ENCODE measurements at places on chromosomes 6 and 20.

- no peak for DNase-seq
These were observed 39.4 kb downstream of the TFAP2A start for GRCh38 chr6:10375391-10375969.

DNA sequence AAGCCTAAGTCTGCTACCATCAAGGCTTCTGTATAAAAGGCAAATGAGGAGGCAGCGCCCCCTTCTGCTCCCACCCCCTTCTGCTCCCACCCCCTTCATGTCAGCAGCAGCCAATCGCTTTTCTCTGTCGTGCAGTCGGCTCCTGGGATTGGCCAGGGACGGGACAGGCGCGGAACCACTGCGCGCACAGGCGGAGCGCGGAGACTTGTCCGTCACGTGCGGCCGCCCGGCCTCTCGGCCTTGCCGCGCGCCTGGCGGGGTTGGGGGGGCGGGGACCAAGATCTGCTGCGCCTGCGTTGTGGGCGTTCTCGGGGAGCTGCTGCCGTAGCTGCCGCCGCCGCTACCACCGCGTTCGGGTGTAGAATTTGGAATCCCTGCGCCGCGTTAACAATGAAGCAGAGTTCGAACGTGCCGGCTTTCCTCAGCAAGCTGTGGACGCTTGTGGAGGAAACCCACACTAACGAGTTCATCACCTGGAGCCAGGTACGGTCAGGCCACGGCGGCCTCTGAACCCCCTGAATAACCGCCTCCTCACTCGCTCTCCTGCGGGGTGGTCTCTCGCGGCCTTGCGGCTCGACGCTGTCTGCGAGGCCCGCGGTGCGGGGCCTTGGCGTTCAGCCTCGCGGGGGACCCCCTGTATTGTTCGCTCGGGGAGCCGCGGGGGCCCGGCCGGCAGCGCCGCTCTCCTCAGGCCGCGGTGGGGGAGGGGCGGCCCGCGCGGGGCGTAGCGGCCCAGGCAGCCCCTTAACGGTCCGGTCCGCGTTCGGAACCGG, at the start of gene HSF2:
Gene HSF2, plus strand, starts transcription at position 305 of the 773 bp plus-strand sequence. Its CDS starts 86 bp downstream, at position 391.
- peak; percentile 92 for DNase-seq

DNA sequence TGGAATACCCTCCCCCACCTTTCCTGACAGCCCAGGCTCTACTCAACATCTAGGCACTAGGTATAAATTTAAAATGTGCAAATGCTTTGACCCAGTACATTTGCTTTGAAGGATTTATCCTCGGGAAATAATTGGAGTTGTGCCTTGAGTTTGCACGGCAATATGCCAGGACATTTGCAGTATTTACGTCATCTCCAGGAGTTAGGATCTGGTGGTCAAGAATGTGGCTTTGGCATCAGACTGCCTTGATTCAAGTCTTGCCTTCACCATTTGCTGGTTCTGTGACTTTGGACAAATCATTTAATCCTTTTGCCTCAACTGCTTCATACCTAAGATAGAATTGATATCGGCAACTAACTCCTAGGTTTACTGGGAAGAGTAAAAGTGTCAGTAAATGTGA, 169.6 kb downstream of the PLCB1 start:
- DNase-seq = no peak

GRCh38 chr6:34152806-34153520, 7.1 kb upstream of the GRM4 start:
- no peak for DNase-seq

DNA sequence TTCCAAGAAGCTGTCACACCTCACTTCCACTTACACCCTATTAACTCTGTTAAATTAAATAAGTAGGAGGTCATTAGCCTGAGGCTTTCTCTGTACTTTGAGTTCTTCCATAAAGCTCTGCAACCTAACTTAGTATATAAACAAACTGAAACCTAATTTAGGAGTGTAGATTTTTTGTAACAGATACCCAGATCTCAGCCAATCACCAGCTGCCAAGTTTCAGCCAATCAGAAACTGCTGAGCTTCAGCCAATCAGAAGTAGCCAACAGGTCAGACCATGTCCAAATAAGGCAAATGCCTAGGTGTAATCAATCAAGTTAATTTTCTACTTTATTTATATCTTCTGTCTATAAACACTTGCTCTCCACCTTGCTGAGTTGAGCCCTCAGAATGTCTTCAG, 142.7 kb upstream of the SULF2 start:
- no peak for DNase-seq

DNA sequence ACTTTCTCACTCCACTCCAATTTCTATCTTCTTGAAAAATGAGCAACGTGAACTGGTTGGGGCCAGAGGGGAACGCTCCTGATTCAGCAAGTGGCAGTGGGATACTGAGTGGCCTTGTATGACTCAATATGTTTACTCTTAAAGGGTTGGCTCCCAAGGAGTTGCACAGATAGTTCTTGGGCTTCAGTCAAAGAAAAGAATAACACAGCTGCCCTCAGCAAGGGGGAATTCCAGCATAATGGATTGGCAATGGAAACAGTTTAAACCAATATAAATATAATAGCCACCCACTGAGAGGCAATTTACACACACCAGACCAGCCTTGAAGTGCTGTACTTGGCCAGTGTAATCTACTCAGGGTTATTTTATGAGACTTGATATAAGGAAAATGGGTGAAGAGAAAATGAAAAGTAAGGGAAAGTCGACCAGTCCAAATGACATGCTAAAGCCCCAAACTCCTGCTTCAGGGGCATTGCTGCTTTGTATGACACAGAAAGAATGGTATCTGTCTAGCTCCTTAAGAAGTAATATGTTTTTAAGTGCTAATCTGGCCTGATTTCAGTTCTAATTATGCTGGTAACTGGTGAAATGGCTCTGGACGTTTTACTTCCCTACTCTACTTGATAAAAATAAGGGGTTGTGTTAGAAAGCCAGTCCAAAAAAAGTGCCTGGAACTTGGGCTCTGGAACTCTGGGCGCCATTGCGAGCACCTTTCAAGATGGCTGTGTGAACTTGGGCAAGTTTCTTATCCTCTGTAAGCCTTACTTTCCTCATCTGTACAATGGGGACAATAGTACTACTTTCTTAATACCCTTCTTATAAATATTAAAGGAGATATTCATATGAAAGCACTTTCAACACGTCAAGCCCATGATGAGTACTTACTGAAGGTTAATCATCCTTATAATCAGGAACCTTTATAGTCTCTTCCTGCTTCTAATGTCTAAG, 712.9 kb upstream of the MAP3K7 start:
- peak; percentile 92 for DNase-seq

DNA sequence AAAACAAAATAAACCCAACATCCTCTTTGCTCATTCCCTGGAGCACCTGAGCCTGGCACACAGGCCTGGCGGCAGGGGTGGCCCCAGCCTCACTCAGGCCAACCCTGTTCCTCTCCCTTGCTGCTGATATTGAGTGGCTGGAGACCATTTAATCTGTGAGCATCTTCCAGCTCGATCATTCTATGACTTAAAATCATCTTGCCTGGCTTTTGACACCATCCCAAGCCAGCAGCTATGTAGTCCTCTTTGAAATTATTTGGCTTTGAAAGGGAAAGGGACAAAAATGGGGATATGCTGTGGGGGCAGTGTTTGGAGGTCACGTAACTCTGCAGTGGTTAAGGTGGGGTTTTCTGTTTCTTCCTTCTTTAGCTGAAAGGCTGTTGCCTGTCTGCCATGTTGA, 22.8 kb downstream of the EZR start:
- DNase-seq = no peak

DNA sequence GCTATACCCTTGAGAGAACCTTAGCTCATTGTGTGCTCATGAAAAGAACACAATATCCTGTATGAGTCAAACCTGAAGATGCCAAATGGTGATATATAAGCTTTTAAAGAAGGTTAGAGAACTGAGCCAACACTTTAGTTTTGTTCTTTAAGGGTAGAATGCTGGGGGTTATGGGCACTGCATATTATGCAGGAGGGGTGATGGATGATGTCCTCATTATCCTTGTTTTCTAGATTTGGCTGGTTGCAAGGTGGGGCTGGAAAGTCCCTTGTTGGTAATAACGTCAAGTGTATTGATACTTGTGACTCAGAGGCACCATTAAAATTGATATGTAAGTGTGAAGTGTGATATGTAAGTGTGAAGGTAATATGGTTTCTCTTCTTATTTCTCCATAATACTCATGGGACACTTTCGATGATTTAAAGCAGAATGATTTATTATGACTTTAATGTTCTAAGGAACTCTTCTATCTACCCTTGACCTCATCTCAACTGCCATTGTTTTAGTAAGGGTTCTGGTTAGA, 113.7 kb upstream of the DTNBP1 start:
- DNase-seq = no peak

- no peak for DNase-seq
These were observed 104.0 kb downstream of the EDN1 start for GRCh38 chr6:12394170-12394569.

GRCh38 chr20:50980071-50980681, 21.6 kb downstream of the MOCS3 start:
- DNase-seq = peak; percentile 92

DNA sequence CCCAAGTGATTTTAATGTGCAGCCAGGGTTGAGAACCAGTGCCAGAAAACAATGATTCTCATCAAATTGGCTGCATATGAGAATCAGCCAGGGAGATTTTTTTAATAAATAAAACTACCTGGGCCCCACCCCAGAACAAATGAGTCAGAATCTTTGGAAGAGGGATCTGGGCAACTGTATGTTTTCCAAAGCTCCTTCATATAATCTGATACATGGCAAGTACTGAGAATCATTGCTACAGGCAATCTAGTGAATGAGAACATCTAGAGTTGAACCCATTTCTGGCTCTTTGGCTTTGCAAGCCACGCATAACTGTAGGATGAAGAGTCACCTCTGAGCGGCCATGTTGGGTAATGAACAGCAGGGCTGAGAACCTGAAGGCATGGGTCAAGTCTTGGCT, 26.1 kb upstream of the DSP start:
- no peak for DNase-seq

- no peak for DNase-seq
These were observed 20.7 kb downstream of the COL19A1 start for GRCh38 chr6:69887026-69887425.

DNA sequence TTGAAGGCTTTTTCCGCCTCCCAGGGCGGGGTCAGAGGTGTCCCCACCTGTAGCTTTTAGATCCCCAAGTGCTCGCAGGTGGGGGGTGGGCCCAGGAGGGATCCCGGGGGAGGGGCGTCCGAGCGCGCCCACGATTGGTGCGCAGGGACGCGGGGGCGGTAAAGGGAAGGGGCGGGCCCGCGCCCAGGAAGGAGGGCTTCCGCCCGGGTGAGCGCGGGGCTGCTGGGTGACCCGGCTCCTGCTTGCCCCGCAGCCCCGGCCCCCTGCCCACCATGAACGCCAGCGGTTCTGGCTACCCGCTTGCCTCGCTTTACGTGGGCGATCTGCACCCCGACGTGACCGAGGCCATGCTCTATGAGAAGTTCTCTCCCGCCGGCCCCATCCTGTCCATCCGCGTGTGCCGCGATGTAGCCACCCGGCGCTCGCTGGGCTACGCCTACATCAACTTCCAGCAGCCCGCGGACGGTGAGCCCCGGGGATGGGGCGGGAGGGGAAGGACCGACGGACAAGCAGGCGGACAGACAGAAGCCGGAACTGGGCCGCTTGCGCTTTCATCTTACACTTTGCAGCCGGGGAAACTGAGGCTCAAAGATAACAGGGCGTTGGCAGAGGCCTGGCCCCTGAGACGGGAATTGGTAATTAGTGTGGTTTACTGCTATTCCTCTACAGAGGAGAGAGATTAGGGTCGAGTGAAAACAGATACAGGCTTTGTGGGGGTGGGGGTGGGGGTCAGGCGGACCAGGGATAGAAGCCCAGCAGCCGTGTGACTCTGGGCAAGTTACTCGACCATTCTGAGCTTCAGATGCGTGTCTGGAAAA, at the start of gene PABPC1L:
Gene PABPC1L, plus strand, starts transcription at position 189 of the 818 bp plus-strand sequence. Its CDS starts 84 bp downstream, at position 273.
- DNase-seq = peak; percentile 49

DNA sequence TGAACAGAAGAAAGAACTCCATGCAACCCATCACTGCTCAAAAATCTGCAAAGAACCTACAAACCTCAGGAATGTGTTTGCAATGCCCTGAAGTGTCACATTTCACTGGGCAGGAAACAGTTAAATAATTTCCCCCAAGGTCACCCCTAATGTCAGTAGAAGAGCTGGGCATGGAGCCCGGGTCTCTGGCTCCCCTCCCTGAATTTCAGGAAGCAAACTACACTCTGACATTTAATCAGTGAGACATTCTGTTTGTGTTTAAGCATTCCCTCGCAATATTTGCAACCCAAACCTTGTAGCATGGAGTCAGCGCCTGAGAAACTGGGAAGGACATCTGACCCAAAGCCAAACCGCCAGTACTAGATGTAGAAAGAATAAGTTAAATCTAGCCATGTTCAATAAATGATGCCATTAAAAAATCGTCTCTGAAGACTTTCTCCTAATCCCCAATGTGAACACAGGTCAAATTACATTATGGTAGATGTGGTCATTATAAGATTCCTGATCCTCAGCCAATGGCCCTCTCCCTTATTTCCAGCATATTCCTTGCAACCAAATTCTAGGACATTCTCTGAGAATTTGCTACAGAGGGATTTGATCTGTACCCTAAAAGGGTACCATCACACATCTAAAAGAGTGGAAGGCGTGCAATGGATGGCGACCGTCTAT, 91.2 kb upstream of the ADTRP start:
- peak; percentile 24 for DNase-seq

GRCh38 chr6:38492031-38492430, 147.7 kb downstream of the BTBD9 start:
- no peak for DNase-seq

DNA sequence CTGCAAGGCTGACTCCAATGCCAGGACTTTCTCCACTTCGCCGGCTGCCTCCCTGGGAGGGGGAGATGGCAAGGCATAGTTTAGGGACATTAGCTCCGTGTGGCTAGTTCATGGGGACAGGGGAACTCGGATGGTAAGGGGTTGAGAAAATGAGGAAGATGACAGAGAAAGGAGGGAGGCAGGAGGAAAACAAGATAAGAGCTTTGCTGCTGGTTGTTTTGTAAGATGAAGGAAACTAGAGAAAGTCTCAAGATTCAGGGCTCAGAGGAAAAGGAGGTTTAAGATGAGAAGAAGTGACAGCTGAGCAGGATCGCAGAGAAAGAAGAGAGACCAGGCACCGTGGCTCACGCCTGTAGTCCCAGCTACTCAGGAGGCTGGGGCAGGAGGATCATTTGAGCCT, 180.9 kb upstream of the RREB1 start:
- DNase-seq = no peak

- no peak for DNase-seq
These were observed 912 bp upstream of the DIDO1 start for GRCh38 chr20:62927128-62927705.

GRCh38 chr6:108652375-108652774, 91.7 kb downstream of the FOXO3 start:
- no peak for DNase-seq

- DNase-seq = no peak
These were observed 12.8 kb upstream of the MDFI start for GRCh38 chr6:41625442-41625841.

DNA sequence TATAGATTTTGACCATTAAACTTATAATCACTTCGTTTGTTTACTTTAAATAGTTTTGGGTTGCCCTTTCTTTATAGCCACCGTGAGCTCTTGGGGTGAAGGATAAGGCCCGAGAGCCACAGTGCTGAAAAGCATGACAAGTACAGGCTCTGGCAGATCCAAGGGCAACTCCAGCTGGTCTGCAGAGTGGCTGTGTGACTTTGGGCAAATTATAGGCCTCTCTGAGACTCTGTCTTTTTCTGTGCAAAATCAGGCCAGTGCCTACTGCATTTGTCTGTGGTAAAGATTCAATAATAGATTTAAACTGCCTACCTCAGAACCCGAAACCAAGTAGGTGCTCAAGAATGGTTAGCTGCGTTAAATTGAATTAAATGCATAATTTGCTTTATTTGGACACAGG, 511.3 kb downstream of the QKI start:
- no peak for DNase-seq

GRCh38 chr20:10758446-10758845, 84.6 kb upstream of the JAG1 start:
- peak; percentile 10 for DNase-seq

Data from kidney glomerular epithelial cell (primary cell).